ENCODE measurements at places on chromosomes 4 and X.
A peak's percentile ranks its signal among the peaks of the same experiment; 100 is the strongest.

DNA sequence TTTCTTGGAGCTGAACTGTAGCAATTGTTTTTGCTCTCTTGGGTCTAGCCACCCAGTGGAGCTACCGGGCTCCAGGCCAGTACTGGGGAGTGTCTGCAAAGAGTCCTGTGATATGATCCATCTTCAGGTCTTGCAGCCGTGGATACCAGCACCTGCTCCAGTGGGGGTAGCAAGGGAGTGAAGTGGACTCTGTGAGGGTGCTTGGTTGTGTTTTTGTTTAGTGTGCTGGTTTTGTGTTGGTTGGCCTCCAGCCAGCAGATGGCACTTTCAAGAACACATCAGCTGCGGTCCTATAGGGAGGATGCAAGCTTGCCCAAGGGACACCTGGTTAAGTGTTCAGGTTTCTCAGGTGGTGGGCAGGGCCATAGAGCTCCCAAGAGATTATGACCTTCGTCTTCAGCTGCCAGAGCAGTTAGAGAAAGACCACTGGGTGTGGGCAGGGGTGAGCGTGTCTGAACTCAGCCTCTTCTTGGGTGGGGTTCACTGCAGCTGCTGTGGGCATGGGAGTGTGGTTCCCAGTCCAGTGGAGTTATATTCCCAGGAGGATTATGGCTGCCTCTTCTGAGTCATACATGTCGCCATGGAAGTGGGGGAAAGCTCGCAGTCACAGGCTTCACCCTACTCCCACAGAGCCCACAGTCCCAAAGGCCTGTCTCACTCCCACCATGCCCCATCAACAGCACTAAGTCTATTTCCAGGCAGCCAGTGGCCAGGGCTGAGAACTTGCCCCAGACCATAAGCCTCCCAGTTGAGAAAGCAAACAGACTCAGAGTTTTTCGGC lies 811.6 kb downstream of the GLUD2 start:
- H3K27me3 ChIP-seq: no peaks in the 10 kb centered on the region
- DNase-seq: no peak
- no peak overlapping the region for H3K4me3 ChIP-seq
- H3K4me1 ChIP-seq: no peaks in the 10 kb centered on the region

DNA sequence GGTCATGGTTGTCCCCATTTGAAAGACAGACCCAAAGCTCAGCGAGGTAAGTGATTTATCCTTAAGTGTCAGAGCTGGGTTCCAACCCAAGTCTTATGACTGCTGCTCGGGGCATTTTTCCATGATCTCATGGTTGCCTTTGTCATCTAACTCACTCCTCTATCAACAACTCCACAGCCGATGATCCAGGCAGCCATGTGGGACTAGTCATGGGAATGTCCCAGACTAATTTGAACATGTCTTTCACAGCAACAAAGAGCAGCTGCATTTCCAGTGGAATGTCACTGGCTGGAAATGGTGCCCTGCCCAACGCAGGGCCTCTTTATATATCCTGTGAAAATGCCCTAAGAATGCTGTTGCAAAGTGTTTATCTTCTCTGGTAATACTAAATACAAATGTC lies 284.8 kb upstream of the PPARGC1A start:
- H3K4me3 ChIP-seq: no peak overlapping the region
- H3K36me3 ChIP-seq: no peaks in the 10 kb centered on the region
- H3K27me3 ChIP-seq: no peaks in the 10 kb centered on the region
- DNase-seq: no peak

DNA sequence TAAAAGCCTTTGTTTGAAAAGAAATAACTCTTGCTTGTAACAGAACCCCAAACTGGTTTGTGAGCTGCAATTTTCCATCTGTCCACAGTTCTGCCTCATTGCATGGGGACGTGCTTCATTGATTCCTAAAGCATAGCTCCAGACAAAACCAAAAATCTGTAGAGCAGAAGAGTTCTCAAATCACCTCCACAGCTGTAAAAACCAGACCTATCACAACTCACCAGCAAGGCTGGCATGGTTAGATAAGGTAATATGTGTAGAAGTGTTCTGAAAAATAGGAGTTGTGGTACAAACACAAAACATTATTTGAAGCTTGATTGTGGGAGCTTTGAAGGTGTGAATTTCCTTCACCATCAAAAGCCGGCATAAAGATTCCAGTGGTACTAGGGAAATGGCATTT lies 12.5 kb upstream of the RAB28 start:
- no peaks in the 10 kb centered on the region for H3K27me3 ChIP-seq
- DNase-seq: no peak
- H3K4me1 ChIP-seq: no peaks in the 10 kb centered on the region
- no peaks in the 10 kb centered on the region for H3K36me3 ChIP-seq

GRCh38 chr4:129350834-129351721 lies 255.1 kb downstream of the C4orf33 start:
- no peaks in the 10 kb centered on the region for H3K27me3 ChIP-seq
- H3K27ac ChIP-seq: no peak overlapping the region
- peaks cover 4% of the 10 kb centered on the region for H3K4me1 ChIP-seq
- no peaks in the 10 kb centered on the region for H3K36me3 ChIP-seq
- H3K4me3 ChIP-seq: no peak overlapping the region
- no peak for DNase-seq

GRCh38 chr4:7928711-7929110 lies 10.9 kb downstream of the AFAP1 start:
- no peaks in the 10 kb centered on the region for H3K36me3 ChIP-seq
- H3K27ac ChIP-seq: no peak overlapping the region
- no peak for DNase-seq
- no peaks in the 10 kb centered on the region for H3K27me3 ChIP-seq
- H3K4me3 ChIP-seq: no peak overlapping the region

DNA sequence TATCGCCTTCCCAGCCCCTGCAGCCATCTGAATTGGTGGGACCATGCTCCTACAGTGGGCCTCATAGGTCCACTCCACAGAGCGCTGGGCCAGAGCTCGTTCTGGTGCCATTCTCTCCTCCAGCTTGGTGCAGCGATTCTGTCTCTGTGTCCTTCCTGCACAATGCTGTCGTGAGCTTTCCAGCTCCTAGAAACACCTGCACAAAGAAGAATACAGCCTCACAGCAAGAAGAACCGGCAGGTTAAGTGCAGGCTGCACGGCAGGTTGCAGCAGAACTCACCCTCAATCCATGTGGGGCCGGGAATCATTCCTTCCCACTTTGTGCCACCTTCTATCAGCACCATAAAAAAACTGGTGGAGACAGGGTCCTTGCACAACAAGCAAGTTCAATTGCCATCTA lies 101.2 kb upstream of the ENPP6 start:
- no peak for DNase-seq
- H3K36me3 ChIP-seq: no peaks in the 10 kb centered on the region

GRCh38 chr4:84666439-84666838 lies 83.5 kb downstream of the CDS1 start:
- no peak overlapping the region for H3K4me3 ChIP-seq
- no peaks in the 10 kb centered on the region for H3K4me1 ChIP-seq
- peaks cover 5% of the 10 kb centered on the region for H3K36me3 ChIP-seq
- DNase-seq: no peak
- no peak overlapping the region for H3K27ac ChIP-seq

GRCh38 chrX:6449946-6450345 lies 85.0 kb downstream of the VCX3A start:
- H3K4me3 ChIP-seq: no peak overlapping the region
- no peaks in the 10 kb centered on the region for H3K27me3 ChIP-seq
- H3K36me3 ChIP-seq: no peaks in the 10 kb centered on the region
- no peaks in the 10 kb centered on the region for H3K4me1 ChIP-seq
- H3K27ac ChIP-seq: no peak overlapping the region
- no peak for DNase-seq

DNA sequence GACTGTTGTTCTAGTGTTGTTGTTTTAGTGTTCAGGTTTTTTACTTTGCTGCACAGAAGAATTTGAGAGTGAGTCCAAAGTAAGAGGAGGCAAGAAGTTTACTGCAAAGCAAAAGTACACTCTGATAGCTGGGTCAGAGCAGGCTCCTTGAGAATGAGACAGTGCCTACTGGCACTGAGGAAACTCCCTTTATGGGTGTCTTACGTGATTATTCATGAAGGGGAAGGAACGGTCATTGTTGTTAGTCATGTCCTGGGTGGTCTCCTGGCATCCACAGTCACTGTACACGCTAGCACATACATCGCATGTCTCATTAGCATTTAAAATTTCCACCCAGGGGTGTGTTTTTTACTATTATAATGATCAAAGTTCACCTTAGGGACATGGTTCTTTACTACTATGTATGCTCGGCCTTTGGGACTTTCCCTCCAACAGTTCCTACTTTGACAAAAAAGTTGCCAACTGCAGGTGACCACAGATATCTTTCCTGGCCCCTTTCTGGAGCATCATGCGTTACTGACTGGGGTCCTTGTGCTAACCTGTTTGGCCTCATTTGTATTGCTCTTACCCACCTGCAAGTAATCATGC lies 688.9 kb upstream of the AMOT start:
- no peak for DNase-seq
- H3K27ac ChIP-seq: no peak overlapping the region
- H3K36me3 ChIP-seq: no peaks in the 10 kb centered on the region
- H3K27me3 ChIP-seq: no peaks in the 10 kb centered on the region
- no peak overlapping the region for H3K4me3 ChIP-seq

DNA sequence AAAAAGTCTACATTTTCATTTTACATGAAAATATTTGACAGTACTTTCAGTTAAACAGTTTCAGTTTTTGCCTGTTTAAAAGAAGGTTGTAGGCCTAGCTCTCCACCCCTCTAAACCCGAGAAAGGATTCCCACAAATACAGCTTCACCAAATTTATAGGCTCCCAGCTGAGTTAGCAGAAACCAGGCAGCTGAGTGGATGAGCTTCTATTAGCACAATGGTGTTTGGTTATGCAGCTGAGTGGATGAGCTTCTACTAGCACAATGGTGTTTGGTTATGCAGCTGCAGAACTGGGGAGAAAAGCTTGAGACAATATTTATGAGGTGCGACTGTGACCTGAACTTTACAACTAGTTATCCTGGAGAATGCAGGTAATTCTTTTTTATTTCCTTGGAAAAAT lies 36.6 kb upstream of the PAQR3 start:
- H3K4me1 ChIP-seq: no peaks in the 10 kb centered on the region
- no peak for DNase-seq
- no peaks in the 10 kb centered on the region for H3K27me3 ChIP-seq
- H3K36me3 ChIP-seq: no peaks in the 10 kb centered on the region

GRCh38 chrX:2863646-2864045 lies 34.9 kb downstream of the GYG2 start:
- H3K36me3 ChIP-seq: no peaks in the 10 kb centered on the region
- no peaks in the 10 kb centered on the region for H3K4me1 ChIP-seq
- H3K27ac ChIP-seq: no peak overlapping the region
- DNase-seq: no peak
- no peaks in the 10 kb centered on the region for H3K27me3 ChIP-seq

GRCh38 chr4:8152090-8152864 lies 6.3 kb downstream of the ABLIM2 start:
- no peak for DNase-seq
- H3K27ac ChIP-seq: no peak overlapping the region
- H3K4me3 ChIP-seq: no peak overlapping the region
- no peaks in the 10 kb centered on the region for H3K36me3 ChIP-seq
- H3K27me3 ChIP-seq: no peaks in the 10 kb centered on the region

GRCh38 chr4:121555315-121556107 lies 141.3 kb downstream of the ANXA5 start:
- H3K36me3 ChIP-seq: no peaks in the 10 kb centered on the region
- H3K4me1 ChIP-seq: no peaks in the 10 kb centered on the region
- no peak overlapping the region for H3K27ac ChIP-seq
- no peak overlapping the region for H3K4me3 ChIP-seq
- DNase-seq: no peak

DNA sequence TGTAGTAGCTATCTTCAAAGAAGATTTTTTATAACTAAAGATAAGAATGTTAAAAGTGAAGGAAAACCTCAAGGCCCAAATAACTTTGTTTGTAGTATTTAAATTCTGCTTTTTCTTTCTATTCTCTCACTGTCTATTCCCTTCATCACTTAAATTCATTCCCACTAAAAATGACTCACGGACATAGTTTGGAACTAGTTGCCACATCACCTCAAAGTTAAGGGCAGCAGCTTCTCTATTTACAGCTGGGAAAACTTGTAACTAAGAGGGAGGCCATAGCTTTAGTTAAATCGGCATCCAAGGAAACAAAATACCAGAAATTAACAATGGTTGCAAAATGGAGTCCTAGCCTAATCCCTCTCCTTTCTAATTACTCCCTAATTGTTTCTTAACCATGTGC lies 325.4 kb upstream of the MAGEB2 start:
- DNase-seq: no peak
- H3K4me3 ChIP-seq: no peak overlapping the region
- H3K27me3 ChIP-seq: no peaks in the 10 kb centered on the region
- no peaks in the 10 kb centered on the region for H3K4me1 ChIP-seq
- H3K27ac ChIP-seq: no peak overlapping the region

GRCh38 chrX:98607739-98608138 lies 1724.0 kb downstream of the RPA4 start:
- no peaks in the 10 kb centered on the region for H3K27me3 ChIP-seq
- no peak overlapping the region for H3K27ac ChIP-seq
- no peaks in the 10 kb centered on the region for H3K4me1 ChIP-seq
- H3K36me3 ChIP-seq: no peaks in the 10 kb centered on the region
- DNase-seq: no peak
- H3K4me3 ChIP-seq: no peak overlapping the region

DNA sequence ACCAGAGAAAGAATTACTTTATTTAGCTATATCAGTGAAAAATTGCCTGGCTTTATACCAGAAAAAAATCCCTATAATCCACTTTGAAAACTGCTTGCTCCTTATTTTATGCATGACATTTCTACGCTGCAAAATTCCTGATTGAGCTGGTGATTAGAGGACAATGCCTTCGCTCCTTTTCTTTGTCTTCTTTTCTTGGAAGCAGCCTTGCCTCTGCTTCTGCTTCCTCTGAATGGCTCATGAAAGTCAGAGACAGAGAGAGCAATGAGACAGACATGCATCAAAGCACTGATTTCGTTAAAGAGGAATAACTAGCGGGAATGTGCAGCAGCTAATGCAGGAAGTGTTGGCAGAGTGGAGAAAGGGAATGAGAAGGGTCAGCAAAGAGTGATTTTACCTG lies 294.3 kb upstream of the IGFBP7 start:
- H3K4me1 ChIP-seq: no peaks in the 10 kb centered on the region
- H3K36me3 ChIP-seq: no peaks in the 10 kb centered on the region
- no peak overlapping the region for H3K27ac ChIP-seq
- H3K4me3 ChIP-seq: no peak overlapping the region

- H3K27me3 ChIP-seq: no peaks in the 10 kb centered on the region
- H3K36me3 ChIP-seq: no peaks in the 10 kb centered on the region
- no peak for DNase-seq
- H3K4me1 ChIP-seq: no peaks in the 10 kb centered on the region
- H3K27ac ChIP-seq: peak overlapping the region; percentile 31
Measured at GRCh38 chrX:45758319-45758718, 557.6 kb upstream of the DIPK2B start.

DNA sequence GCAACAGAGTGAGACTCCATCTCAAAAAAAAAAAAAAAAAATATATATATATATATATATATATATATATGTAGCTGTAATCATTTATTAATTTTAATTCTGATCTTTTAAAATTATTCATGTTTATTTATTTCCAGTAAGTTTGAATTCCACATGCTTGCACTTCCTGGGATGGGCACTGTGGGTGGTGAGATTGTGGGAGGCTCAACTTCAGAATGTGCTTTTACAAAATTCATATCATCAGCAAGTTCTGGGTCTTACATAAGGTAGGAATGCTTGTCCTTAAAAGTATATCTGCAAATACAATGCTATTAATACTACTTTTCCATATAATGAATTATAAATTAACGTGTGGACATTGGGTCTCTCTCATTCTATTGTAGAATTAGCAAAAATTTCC lies 156.5 kb downstream of the EMCN start:
- no peaks in the 10 kb centered on the region for H3K27me3 ChIP-seq
- peaks cover 7% of the 10 kb centered on the region for H3K4me1 ChIP-seq
- no peak overlapping the region for H3K4me3 ChIP-seq
- DNase-seq: no peak
- H3K36me3 ChIP-seq: no peaks in the 10 kb centered on the region
- H3K27ac ChIP-seq: no peak overlapping the region

- no peak for DNase-seq
- no peaks in the 10 kb centered on the region for H3K27me3 ChIP-seq
- peak overlapping the region; percentile 4 for H3K4me3 ChIP-seq
Measured at GRCh38 chrX:2484721-2485648, 15.8 kb downstream of the DHRSX start.

Measured in ascending aorta (tissue), 2 donors.